ENCODE measurements at places on chromosomes 3 and 15. TPM values are rescaled to one million over a fixed set of nuclear protein-coding genes. Genes with fewer than 3 reads are reported as not detected.
A peak's percentile ranks its signal among the peaks of the same experiment; 100 is the strongest.

DNA sequence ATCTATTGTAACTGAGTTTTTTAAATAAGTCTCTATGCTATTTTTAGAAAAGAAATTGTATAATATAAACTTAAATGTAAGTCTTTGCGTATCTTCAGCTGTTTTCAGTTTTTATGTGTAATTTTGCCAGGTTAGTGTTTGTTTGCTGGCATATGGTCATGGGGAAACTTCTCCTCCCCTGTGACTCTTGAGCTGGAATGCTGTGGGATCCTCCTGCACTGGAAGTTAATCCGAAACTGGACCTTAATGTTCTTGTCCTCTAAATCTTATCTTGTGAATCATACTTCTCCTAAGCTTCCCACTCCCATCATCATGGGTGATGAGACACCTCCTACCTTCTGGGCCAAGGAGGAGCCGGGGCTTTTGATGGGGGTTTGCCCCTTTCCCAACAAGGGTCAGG lies 52.4 kb upstream of the CHST2 start:
- DNase-seq = no peak

DNA sequence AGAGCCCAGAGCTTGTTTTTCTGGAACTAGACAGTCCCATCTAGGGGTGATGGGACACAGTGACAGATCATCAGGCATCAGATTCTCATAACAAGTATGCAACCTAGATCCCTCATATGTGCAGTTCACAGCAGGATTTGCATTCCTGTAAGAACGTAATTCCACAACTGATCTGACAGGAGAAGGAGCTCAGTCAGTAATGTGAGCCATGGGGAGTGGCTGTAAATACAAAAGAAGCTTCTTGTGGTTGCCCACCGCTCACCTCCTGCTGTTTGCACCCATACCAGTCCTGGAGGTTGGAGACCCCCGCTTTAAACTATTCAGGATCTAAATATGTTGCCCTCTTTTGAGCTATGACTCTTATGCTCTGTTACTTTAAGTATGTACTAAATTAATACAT lies 167.3 kb downstream of the ALCAM start:
- no peak for DNase-seq

- no peak for DNase-seq
Measured at GRCh38 chr3:194330579-194330978, 20.5 kb downstream of the CPN2 start.

DNA sequence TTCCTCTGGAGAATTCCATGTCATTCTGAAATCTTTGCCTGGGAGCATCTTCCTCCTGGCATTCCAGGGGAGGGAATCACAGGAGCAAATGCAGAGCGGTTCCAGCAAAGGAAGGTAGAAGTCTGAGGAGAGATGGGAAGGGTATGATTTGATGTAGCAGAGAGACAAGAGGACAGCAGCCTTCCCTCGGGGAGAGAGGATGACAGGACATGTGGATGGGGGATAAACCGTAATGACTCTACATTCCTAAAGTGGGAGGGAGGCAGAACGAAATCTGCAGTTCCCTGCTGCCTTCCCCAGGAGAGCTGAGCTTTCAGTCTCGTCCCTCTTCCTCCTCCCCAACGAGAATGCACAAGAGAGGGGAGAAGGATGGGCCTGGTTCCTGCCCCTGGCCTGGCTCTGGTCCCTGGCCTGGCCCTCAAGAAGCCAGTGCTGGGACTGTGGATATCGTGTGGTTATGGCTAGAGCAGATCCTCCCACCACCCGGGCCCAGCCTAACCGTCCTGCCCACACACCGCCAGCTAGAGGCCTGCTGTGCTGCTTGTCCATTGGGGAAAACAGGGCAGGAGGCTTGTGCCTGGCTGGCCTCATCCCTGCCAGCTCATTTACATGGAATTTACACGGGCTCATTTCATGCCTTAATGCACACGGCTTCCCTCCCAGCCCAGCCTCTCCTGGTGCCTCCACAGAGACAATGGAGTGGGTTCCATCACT lies 26.6 kb downstream of the SEMA7A start:
- peak; percentile 69 for DNase-seq

SAMD7 gene
- not detected for total RNA-seq

LSAMP gene
- 6.4 TPM for total RNA-seq

DNA sequence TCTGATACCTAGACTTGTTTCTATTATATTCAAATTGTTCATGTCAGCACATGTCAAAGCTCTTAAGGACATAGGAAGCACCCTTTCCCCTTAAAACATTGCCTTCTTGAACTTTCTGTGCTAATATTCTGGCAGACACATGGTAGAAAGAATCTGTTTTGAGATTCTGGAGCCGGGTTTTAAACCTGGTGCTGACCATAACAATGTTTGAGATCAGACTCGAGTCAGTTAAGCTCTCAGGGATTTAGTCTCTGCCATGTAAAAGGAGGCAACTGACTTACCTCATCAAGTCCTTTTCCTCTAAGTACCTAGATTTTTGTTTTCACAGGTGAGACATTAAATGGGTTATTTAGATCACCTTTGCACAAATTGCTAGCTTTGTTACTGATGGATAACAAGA lies 38.9 kb downstream of the RBMS3 start:
- no peak for DNase-seq

- no peak for DNase-seq
Measured at GRCh38 chr15:88661041-88661700, 22.4 kb downstream of the ISG20 start.

DNA sequence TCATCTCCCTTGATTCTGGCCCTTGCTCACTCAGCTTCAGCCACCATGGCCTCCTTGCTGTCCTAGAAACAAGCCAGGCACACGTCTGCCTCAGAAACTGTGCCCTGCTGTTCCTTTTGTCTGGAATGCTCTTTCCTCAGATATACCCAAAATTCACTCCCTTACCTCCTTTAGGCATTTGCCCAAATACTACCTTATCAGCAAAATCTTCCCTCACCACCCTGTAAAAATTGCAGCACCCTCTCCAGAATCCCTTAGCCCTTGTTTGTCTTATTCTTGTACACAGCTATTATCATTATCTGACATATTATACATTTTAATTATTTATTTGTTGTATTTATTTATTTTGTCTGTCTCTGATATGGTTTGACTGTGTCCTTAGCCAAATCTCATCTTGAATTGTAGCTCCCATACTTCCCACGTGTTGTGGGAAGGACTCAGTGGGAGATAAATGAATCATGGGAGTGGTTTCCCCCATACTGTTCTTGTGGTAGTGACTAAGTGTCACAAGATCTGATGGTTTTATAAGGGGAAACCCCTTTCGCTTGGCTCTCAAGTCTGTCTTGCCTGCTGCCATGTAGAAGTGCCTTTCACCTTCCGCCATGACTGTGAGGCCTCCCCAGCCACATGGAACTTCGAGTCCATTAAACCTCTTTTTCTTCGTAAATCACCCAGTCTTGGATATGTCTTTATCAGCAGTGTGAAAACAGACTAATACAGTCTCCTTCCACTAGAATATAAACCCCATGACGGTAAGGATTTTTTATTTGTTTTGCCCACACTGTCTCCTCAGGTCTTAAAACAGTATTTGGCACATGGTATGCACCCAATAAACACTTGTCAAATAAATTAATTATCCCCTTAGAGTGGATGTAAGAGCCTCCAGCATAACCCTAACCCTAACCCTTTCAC lies 60.0 kb upstream of the STT3B start:
- no peak for DNase-seq

- no peak for DNase-seq
Measured at GRCh38 chr3:47130557-47130956, 33.4 kb downstream of the SETD2 start.

GRCh38 chr15:43903864-43904290 lies 77.1 kb downstream of the WDR76 start:
- DNase-seq = peak; percentile 95

GRCh38 chr3:196406811-196407470 lies 25.3 kb downstream of the UBXN7 start:
- DNase-seq = no peak

MKRN3 gene
- total RNA-seq = not detected

GRCh38 chr3:129352045-129352444 lies 73.4 kb downstream of the HMCES start:
- DNase-seq = peak; percentile 81

GRCh38 chr15:66864086-66864830 lies 162.2 kb downstream of the SMAD6 start:
- DNase-seq = peak; percentile 28

GOLGA8N gene
- total RNA-seq = 1.1 TPM

DNA sequence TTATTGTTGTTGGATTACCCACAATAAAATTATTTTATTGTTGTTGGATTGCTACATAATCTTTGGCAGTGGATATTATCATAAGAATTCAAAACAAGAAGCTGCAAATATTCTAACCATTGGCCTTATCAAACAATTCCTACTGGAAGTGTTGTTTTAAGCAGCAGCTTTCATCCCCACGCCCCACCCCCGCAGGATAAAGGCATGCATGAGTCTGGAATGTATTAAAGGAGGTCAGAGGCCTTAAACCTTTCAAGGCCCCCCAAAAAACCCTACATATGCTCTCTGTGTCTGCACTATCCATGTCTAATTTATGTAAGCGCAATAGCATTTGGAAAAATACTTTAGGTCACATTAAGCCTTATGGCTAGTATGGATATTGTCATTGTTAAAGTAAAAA lies 23.1 kb downstream of the P3H2 start:
- DNase-seq = peak; percentile 71

DNA sequence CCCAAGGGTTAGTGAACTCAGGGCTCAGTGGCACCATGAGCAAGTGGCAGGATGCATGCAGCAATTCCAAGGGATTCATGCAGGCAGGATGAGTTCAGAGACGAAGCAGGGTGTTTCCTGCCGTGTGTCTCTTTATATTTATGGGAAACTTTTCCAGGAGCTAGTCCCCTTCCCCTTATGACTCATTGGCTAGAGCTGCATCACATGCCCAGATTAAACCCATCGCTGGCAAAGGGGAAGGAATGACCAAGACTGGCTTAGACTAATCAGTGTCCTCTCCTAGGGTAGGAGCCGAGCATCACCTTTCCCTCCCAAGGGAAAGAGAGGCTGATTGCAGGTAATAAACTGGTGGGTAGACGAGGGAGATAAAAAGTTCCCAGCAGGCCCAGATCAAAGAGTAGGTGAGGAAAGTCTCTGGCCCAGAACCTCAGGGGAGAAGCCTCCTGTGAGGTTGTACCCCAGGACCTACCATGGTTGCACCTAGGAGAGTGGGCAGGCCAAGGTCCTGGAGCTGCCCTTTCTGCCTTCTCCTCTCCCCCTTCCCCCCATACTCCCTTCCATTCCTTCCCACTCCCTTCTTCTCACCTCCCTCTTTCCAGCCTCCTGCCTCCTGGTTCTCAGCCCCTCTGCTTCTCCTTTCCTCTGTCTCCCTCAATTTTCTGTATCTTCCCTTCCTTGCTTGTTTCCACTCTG lies 67.8 kb upstream of the ITGA11 start:
- no peak for DNase-seq

SH3BP5 gene
- total RNA-seq = 30.3 TPM

RAD54L2 gene
- total RNA-seq = 77.6 TPM

DNA sequence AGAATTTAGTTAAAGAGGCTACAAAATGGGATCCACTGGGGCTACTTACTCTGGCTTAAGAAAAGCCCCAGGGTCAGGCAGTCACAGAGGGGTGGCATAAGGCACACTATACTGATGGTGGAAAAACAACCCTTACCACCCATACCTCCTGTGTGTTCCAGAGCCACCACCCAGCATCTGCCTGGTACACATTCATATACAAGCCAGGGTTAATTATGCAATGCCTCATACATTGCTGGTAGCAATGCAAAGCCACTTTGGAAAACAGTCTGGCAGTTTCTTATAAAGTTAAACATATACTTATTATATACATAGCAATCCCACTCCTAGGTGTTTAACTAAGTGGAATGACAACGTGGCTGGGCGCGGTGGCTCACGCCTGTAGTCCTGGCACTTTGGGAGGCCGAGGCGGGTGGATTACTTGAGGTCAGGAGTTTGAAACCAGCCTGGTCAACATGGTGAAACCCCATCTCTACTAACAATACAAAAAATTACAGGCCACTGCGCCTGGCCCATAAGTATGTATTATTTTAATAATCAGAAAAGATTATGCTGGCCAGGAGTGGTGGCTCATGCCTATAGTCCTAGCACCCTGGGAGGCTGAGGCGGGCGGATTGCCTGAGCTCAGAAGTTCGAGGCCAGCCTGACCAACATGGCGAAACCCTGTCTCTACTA lies 15.2 kb upstream of the NCKIPSD start:
- DNase-seq = no peak

DNA sequence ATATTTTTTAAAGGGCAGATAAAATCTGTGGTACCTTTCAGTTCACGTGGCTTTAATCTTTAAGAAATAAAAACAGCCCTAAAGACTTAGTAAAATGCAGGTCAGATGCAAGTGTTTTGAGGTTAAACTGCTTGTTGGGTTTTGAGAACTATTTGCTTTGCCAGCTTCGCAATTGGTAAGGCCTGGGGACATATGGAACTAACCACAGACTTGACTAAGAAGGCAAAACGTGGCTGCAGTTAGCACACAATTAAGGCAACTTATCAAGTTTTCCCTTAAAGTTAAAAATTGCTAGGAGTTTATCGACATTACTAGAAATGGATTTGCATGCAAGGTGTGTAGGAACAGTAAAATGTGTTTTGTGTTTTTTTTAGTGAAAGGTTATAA lies 206.9 kb downstream of the ZNF385D start:
- no peak for DNase-seq

DNA sequence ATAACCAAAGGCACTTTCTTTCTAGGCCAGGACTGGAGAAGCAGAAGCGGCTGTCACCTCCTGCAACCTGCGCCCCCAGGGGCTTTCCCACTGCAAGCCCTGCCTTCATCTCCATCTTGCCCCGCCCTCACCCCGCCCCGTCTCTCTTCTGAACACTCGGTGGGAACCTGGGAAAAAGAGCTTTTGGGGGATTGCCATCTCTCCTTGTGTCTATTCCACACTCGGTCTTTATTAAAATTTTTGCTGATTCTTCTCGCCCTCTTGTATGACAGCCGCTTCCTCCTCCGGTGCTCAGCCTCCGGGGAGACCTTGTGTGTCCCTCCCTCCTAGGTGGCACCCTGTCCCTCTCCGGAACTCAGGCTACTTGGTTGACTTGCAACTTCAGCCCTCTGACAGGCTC lies 41.9 kb upstream of the SPESP1 start:
- DNase-seq = peak; percentile 80

CTDSPL gene
- 26.7 TPM for total RNA-seq

DNA sequence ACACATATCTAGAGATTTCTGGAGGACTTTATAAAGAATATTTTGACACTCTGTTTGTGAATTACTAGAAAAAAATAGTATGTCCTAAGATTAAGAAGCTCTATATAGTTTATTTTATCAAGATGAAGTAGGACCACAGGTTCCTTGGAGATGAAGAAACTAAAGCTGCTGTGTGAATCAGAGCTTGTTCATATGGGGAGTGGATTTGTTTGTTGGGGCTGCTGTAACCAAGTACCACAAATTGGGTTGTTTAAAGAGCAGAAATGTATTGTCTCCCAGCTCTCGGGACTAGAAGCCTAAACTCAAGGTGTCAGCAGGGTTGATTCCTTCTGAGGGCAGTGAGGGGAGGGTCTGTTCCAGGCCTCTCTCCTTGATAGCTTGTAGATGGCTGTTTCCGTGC lies 270.6 kb upstream of the UMPS start:
- DNase-seq = no peak

TTLL3 gene
- 18.6 TPM for total RNA-seq

- DNase-seq = no peak
Measured at GRCh38 chr3:114794894-114795630, 352.0 kb downstream of the ZBTB20 start.

HIGD2B gene
- not detected for total RNA-seq

- DNase-seq = no peak
Measured at GRCh38 chr3:27507515-27508266, 23.5 kb upstream of the SLC4A7 start.

FAM81A gene
- total RNA-seq = 0.35 TPM

- DNase-seq = no peak
Measured at GRCh38 chr3:119221779-119222320, 18.8 kb downstream of the B4GALT4 start.

GRCh38 chr3:128410669-128411573 lies 55.8 kb downstream of the DNAJB8 start:
- no peak for DNase-seq
